AML-193 (cell line): ENCODE measurements at places on chromosomes 12 and 14.

DNA sequence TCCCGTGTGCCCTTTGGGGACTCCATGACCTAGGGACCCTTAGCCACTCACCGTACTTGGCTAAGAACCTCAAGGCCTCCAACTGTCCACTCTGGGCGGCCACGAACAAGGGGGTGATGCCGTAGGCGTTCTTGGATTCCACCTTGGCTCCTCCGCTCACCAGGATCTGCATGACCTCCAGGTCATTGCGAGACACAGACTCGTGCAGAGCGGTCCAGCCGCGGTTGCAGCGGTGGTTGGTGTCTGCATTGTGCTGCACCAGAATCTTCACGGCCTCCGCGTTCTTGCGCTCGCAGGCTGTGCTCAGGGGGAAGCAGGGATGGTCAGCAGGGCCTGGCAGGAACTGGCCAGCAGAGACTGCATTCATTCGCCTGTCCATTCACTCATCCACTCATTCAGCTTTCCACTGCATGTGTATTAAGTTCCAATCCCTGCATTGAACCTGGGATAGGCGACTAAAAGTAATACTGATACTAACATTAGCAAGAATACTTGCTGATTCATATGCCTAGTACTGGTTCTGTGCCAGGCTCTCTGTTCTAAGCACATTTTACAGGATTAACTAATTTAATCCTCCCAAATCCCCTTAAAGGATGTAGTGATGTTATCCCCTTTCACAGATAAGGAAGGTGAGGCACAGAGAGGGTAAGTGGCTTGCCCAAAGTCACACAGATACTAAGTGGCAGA lies 23.9 kb downstream of the FAM181A start:
- DNase-seq: no peak

DNA sequence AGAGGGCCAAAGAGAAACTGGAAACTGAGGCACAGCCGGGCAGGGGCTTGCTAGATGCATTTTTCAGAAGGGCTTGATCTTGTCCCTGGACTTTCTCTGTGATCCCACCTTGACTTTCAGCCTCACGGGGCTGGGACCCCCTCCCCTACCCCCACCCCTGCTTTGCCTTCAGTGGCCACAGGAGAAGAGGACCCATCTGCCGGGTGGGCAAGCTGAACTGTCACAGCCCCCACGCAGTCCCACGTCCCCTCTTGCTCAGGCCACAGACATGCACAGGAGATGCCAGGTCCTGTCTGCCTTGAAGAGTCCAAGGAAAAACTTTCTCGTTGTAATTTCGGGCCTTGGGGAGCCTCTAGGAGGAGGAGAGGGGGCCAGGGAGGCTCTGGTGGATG lies 158.9 kb downstream of the KIF26A start:
- DNase-seq: no peak

DNA sequence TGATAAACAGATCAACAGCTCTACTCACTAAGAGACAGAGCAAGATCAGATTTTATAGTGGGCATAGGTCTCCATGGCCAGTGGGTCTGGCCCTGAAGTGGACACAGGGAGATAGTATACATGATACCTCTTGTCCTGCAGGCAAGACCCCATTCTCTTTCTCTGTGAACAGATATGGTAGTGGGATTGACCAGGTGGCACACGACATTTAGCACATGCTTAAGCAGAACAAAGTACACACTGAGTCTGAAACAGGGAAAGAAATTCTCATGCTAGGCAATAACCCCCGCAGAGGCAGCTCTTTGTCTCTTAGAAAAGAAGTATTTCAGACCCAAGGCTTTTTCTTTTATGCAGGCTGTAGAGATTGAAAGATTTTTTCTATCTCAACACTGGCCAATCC lies 1331.2 kb downstream of the FSCB start:
- no peak for DNase-seq

- DNase-seq: no peak
Measured at GRCh38 chr12:69846976-69847375, 21.9 kb downstream of the MYRFL start.

DNA sequence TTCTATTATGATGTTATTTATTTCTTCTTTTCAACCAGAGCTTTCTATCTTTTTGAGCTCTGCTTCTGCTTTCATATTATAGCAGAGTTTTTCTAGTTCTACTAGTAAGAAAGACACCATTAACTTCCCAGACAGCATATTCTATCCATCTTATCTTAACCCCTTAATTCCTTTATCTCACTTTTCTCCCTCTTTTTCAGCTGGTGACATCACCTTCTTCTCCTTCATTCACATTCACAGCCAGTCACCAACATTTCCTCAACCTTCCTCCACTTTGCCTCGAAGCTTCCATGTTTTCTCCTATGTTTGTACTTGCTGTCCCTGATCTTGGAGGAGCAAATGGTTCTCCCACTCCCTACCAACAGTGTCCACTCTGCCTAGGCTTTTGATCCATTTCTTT lies 3.5 kb upstream of the CSRP2 start:
- DNase-seq: no peak

- DNase-seq: no peak
Measured at GRCh38 chr14:94139421-94139820, 10.0 kb upstream of the IFI27L2 start.

DNA sequence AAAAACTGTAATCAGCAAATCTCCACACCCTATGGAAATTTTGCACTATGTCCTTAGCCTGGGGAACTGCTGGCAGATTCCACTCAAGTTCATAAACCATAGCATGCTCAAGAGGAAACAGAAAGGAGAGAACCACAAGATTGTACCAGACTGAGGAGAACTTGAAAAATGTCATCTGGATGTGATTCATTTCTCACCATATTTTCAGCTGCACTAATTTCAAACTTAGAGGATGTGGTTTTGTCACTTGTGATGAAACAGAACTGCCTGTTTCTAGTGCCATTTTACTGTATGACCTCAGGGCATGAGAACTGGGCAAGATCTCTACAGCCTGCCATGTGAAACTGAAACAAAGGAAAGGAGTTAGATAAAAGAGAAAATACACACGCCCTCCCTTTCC lies 1493.1 kb upstream of the FLRT2 start:
- peak; percentile 93 for DNase-seq
